ENCODE measurements at places on chromosomes 2 and 18.

GRCh38 chr2:19358242-19359020, at the start of gene OSR1:
Gene OSR1 (minus strand): TSS chr2:19358623. CDS start chr2:19353805, 4,818 bp downstream.
- no peak for DNase-seq

GRCh38 chr18:39396168-39396567, 1830.6 kb upstream of the CELF4 start:
- no peak for DNase-seq

GRCh38 chr18:47716632-47717185, 213.8 kb downstream of the SMAD2 start:
- no peak for DNase-seq

- DNase-seq, result no peak
Observed at GRCh38 chr2:48434101-48434500, 95.9 kb upstream of the STON1 start.
